Ascending aorta (tissue), 2 donors: ENCODE measurements at places on chromosomes 1 and 21. TPM values are rescaled to one million over a fixed set of nuclear protein-coding genes. Genes with fewer than 3 reads are reported as not detected.

The MYOG gene
- total RNA-seq: not detected

The UTS2 gene
- total RNA-seq: not detected

The SLC35F3 gene
- 1.4 TPM for total RNA-seq

The TMEM69 gene
- 8.3 TPM for total RNA-seq

DNA sequence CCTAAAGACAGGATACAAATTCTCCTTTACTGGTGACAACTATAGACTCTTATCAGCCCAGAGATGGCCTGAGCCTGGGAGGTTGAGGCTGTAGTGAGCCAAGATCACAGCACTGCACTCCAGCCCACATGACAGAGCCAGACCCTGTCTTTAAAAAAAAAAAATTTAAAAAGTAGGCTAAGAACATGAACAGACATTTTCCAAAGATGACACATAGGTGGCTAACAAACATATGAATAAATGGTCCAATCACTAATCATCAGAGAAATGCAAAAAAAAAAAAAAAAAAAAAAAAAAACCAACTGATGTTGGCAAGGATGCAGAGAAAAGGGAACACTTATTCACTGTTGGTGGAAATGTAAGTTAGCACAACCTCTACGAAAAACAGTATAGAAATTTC lies 65.0 kb downstream of the TOR3A start:
- no peak for DNase-seq

DNA sequence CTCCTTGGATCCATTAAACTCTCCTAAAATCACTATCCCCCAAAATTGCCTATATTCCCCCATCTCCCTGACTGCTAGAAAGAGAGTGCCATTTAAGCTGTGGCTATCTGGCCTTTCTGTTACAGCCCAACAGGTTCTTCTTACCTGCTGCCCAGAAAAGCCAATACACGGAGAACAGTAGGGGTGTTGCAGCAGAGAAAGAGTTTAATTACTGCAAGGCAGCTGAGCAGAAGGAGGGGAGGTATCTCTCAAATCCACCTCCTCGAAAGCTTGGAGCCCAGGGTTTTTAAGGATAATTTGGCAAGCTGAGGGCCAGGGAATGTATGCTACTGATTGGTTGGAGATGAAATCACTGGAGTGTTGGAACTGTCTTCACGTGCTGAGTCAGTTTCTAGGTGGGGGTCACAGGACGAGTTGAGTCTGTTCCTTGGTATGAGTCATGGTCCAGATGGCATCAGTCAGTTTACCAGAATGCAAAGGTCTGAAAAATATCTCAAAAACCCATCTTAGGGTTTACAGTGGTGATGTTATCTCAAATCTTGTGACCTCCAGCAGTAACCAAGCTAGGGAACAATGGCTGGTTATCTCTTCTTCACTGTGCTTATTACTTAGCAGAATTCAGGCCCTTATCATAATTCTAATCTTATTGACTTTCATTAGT lies 89.8 kb downstream of the SMYD3 start:
- DNase-seq: no peak

GRCh38 chr1:59552007-59552406 lies 255.1 kb downstream of the FGGY start:
- DNase-seq: no peak

- DNase-seq: no peak
Measured at GRCh38 chr1:971751-972506, 5.6 kb downstream of the PLEKHN1 start.

DNA sequence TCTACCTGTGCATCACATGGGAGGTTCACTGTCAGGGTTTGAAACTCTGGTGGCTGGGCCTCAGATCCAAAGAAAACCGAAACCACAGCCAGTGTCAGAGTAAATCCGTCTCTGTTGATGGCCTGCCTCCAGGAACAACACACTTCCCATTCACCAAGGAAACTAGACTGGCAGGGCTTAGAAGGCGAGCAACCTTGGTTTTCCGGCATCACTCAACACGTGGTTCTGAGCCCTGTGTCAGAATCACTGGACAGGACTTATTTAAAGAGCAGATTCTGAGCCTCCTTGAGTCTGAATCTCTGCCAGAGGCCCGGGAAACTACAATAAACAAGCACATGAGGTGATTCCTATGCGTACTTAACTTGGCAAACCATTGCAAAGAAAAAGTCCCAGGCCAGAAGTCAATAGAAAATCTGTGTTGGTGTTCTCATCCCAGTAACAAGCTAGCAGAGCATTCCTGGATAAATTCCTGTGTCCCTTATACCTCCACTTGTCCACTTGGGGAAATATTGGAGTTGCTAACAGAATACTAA lies 70.0 kb downstream of the KCTD3 start:
- peak; percentile 73 for DNase-seq

- peak; percentile 74 for DNase-seq
Measured at GRCh38 chr1:63917571-63918417, 144.0 kb downstream of the ROR1 start.

DNA sequence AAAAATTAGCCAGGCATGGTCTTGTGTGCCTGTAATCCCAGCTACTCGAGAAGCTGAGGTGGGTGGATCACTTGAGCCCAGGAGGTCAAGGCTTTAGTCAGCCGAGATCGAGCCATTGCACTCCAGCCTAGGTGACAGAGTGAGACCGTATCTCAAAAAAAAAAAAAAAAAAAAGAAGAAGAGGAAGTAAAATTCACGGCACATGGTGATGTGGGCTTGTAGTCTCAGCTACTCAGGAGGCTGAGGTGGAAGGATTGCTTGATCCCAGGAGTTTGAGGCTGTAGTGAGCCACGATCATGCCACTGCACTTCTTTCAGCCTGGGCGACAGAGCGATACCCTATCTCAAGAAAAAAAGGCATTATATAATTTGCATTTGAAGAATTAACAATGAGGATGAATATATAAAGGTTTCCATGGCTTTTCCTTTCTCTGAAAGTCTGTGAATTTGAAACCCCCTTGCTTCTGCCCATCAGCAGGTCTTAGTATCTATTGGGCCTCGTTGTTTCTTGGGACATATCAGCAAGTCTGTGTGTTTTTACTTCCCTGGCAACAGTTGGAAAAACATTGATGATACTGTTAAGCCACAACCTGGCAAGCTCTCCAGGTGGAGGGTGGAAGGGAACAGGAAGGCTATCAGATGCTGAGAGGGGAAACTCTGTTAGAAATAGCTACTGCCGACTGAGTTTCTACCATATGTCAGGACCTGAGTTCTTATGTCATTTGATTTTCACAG lies 4.6 kb upstream of the PLA2G2D start:
- DNase-seq: no peak

DNA sequence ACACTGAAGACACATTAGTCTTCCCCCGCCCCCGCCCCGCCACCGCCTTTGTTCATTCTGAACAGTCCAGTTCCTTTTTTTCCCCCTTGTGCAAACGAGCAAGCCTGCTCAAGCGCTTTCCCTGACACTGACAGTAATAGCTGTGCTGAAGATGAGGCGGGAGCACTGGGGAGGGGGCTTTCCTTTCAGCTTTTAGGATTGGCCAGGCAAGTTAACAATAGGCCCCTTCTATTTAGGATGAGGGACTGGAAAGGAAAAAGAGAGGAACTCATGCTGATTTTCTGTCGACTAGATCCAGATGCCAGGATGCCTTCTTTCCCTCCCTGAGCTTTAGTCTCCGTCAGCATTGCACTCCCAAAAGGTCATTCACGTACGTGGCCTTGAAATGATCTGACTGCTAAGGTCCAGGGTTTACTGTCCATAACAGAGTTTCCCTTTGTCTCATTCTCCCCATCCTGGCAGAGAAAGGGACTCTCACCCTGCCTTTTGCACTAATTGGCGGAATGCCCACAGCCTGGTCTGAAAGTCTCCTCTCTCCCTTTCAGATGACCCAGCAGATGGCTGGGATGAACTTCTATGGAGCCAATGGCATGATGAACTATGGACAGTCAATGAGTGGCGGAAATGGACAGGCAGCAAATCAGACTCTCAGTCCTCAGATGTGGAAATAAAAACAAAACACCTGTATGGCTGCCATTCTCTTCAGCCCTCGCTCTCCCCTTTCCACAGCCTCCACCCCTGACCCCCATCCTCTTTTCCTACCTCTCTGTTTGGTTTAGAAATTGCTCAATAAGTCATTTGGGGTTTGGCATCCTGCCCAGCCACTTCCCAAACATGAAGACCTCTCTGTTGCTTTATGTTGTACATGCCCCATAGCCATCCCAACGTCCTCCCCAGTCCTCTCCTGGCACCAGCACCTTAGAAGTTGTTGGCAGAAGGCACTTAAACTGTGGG lies 28.6 kb upstream of the ZFP69B start:
- no peak for DNase-seq
